ENCODE measurements at places on chromosomes 6 and 20. TPM values are rescaled to one million over a fixed set of nuclear protein-coding genes. Genes with fewer than 3 reads are reported as not detected.

- no peak for DNase-seq
These were observed 2.0 kb downstream of the FYN start for GRCh38 chr6:111871207-111871606.

- no peak for DNase-seq
These were observed 100.4 kb upstream of the MLN start for GRCh38 chr6:33904050-33904746.

TUBB1 gene
- polyA plus RNA-seq = not detected

- DNase-seq = no peak
These were observed 56.1 kb downstream of the SAMD5 start for GRCh38 chr6:147564556-147564955.

DNA sequence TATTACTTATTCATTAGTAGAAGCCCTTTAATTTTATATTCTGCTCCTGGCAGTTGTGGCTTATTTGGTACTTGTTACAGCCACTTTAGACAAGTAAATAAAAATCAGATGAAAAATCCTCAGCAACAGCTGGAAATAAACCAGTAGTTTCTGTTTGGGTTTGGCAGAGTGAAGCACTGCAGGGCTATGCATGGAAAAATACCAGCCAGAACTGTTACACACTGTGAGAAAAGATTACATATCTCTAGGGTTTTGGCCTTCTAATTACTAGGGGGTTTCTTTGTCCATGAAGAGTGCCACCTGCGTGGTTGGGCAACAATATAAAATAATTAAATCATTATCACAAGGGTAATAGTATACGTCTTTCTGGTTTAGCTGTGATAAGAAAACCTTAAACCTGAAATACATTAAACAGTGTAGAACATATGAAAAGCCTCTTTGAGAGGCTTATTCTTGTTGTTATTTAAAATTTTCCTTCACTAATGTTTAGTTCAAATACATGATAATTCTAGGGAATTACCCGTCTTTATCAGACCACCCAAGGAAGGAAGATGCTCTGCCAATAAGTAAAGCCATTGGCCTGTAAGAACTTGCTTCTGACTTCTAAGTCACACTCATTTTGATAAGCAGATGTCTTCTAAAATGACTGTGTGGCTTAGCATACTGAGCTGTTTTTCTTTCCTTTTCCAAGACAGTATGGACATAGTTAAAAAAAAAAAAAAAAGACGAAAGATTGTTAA, 320.0 kb upstream of the FLRT3 start:
- no peak for DNase-seq

PCMTD2 gene
- polyA plus RNA-seq = 19.9 TPM

KCNQ5 gene
- 1.3 TPM for polyA plus RNA-seq

DDX43 gene
- polyA plus RNA-seq = not detected

- DNase-seq = no peak
These were observed 120.9 kb downstream of the UNC5CL start for GRCh38 chr6:40918040-40918651.

Measured in A549 (cell line).